Activated gamma-delta T cell (primary cell): ENCODE measurements at places on chromosomes 13 and 19.

GRCh38 chr13:77429320-77430142 lies 102.6 kb upstream of the MYCBP2 start:
- DNase-seq: no peak

DNA sequence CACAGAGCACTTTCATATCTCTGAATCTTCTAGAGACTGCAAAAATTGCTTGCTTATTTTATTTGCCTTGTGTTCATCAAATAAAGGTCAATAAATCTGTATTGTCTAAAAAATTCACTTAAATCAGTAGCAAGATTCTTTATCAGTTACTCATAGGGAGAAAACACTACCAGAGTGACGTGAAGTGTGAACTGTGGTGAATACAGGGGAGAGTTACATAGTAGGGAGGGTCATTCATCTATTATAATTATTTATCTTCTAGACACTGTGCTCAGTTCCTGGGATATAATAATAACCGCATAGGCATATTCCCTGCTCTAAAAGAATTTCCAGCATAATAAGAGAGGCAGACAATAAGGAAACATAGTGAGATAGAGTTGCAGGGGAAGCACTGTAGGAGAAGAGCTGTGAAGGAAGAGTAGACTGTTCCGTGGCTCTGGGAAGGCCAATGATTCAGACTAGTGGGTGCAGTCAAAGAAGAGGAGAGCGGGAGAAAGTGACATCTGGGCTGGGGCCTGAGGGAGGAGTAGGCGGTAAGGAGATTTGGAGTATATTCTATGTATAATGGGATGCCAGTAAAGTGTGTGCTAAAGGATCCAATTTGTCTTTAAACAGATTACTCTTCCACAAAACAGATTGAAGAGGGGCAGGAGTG lies 84.0 kb upstream of the TDRD3 start:
- no peak for DNase-seq

DNA sequence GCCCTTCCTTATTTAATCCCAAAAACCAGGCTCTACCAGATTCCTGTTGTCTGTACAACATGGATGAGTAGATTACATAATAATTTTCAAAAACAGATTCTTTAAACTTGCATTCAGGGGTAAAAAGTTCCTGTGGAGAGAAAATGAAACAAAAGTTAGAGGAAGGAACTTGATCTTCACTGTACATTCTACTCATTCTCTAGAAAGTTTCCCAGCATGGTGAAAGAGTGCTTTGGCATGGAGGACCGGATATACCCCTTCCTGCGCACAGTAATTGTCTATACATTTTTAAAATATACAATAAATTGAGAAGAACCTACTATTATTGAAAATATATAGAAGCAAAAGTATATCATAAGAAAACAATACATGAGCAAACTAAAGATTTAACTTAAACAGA lies 274.2 kb downstream of the ITGBL1 start:
- DNase-seq: no peak

DNA sequence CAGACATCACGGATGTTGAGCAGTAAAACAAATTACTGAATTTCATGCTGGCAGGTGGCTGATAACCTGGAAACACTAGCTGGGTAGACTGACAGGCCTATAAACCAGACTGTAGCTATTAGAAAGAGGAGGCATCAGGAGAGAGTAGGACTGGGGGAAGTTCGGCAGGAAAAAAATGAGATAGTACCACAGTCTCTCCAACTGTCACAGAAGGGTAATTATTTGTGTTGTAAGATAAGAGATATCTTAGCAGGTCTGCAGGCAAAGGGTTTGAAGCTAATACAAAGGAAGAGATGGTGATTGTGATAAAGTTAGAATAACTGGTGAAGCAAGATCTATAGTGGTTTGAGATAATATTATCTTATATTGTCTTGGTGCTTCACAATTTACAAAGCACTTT lies 41.7 kb downstream of the MIPEP start:
- DNase-seq: no peak

GRCh38 chr13:26221399-26221720 lies 754 bp downstream of the RNF6 start:
- DNase-seq: no peak

DNA sequence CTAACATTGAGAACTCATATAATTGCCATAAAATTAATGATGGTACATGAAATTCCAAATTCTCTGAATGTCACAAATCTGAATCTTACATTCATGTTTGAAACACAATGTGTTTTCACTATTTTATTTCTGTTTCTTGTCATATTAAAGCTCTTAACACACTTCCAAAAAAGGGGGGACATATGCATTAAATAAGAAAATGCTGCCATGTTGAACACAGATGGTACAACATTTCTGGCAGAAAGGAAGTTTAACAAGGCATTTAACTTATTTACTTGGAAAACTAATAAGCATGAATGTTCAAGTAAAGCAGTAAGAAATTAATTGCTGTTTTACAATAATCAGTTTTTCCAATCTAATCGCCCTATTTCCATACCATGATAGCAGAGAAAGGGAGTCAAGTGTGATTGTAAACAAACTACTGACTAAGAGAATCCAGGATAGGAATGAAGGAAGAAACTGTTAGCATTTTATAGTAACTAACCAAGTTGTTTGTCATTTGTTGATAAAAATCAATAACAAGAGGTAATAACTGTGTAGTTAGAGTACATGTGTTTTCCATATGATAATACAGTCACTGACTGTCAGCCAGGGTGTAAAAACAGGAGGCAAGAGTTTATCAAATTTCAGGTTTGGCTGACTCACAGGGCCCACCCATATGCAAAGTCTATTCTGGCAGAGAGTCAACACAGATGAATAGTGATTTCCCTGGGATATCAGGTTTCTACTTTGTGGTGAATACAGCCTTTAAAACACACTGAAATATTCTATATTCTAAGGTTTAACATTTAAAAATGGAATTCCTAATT lies 5.7 kb upstream of the FOXO1 start:
- DNase-seq: no peak

GRCh38 chr13:93416736-93417355 lies 190.2 kb downstream of the GPC6 start:
- DNase-seq: no peak

DNA sequence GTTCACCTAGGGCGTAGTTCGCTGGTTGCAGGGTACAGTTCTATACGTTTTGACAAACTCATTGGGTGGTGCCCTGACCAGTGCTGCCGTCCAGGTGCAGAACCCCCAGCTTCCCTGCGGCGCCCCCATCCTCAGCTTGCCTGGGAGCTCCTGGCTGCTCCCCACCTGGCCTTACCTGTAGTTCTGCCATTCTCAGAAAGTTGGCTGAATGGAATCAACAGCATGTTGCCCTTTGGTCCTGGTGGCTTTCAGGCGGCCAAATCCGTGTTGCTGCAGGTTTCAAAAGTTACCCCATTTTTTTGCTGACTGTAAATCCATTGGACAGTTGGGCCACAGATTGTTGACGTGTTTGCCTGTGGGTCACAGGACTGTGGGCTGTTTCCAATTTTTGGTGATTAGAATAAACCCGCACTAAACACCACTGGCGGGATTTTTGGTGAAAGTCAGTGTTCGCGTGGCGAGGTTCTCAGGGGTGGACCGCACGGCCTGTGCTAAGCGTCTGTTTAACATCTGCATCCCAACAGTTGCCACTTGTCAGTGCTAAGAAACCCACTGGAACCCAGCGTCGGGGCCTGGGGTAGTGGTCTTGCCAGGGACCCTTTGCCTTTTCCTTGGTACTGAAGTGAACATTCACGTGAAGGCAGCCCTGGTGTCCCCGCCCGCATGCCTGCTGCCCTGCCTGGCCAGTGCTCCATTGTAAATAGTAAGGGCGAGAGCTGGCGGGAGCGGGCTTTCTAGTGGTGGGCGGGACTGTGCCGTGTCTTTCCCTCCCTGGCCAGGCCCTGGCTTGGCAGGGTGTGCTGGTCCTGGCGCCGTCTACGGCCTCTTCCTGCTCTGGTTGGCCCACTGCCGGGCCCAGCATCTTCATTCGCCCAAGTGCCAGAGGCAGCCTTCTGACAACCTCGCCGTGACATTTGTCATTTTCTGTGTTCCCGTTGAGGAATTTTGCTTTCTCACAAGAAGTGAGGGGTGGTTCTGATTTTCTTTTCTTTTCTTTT lies 3.3 kb downstream of the DOT1L start:
- no peak for DNase-seq

DNA sequence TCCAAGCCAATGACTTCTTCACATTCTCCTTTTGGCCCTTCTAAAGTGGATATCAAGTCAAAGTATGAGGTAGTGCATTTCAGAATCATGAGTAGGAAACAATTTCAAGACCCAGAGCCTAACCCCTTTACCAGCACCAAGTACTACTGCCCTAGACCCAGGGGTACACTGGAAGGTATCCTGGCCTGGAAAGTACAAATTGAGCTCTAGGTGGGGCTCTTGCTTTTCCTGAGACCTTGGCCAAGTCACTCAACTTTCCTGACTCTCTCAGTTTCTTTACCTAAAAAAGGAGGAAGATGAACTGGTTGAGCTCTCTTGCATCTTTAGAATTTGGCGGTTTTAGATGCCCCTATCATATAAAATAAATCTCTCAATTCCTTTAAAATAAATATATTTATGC lies 204.7 kb downstream of the FGF14 start:
- no peak for DNase-seq

DNA sequence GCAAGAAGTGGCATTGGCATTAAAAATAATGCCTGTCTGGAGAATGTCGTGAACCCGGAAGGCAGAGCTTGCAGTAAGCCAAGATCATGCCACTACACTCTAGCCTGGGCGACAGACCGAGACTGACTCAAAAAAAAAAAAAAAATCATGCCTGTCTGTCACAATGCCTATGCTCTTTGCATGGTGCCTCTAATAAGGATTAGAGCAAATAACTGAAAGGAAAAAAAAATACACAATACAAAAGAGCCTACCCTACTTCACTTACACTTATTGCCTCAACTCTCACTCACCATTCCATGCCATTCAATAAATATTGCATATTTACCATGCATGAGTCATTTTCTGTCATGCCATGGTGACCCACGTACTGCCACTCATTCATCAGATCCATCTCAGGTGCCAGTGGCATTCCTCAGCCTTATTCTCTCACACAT lies 49.1 kb downstream of the TBC1D4 start:
- no peak for DNase-seq

DNA sequence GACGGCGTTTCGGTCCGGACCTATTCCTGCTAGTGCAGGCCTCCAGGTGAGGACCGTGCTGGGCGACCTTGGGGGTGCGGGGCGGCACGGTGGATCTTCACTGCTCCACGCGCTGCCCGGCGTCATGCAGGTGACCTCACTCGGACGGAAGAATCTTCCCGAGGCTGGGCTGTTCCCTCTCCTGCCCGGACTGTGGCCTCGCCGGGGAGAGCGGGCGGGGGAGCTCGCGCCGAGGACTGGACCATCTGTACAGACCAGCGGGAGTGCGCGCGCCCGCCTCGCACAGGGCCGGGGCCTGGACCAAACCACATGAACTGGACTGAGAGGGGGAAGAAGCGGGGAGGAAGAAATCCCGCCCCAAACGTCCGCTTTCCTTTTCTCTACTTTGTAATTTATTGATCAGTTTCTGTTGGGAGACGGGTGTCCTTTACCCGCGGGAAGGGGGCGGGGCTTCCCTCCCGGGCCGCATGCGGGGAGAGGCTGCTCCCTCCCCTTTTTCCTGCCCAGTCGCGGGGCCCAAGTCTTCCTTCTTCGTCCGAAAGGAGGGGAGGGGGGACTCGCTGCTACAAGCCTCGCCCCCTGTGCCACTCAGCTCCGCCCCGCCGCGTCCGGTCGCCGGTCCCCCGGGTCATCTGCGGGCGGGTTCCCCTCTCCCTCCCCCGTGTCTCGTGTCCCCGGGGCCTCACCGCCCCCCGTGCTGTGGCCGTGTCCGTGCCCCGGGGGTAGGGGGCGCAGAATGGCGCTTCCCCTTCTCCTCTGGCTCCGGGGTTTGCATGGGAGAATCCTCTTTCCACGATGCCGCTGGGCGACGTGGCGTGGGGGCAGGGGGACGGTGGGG lies 4.9 kb downstream of the HRC start:
- no peak for DNase-seq

GRCh38 chr13:35927567-35928021 lies 203.6 kb downstream of the DCLK1 start:
- DNase-seq: no peak

DNA sequence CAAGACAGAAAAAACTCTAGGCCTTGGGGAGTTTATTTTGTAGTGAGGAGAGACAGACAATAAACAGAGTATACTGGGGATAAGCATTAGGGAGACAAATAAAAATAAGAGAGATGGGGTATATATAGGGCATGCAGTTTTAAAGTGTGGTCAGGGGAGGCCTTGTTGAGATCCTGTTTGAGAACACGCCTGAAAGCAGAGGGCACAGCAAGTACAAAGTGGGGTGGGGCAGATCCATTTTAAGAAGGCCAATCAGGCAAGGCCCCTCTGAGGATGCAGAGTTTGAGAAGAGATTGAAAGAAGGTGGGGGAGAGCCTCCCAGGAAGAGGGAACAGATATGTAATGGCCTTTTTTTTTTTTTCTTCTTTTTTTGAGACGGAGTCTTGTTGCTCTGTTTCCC lies 2.1 kb downstream of the PPP2R1A start:
- DNase-seq: no peak

GRCh38 chr19:6250024-6250615 lies 29.7 kb downstream of the MLLT1 start:
- no peak for DNase-seq

- no peak for DNase-seq
Measured at GRCh38 chr13:51645154-51645650, 60.9 kb downstream of the WDFY2 start.

DNA sequence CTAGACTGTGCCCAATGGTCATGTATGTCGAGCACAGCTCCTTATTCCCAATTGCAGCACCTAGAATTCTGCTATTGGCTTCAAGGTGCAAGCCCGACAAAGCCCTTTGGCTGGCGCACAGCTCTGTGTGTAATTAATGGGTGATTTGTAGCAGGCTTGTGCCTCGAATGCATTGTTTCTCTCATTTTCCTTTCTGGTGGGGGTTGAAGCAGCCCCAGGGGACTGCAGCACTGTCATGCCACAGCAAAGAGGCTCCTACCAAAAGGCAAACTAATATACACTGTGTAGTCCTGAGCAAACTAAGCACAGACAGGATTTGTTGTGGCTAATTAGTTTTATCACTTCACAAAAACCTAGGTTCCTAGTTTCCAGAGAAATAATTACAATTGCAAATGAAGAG lies 898.7 kb downstream of the UQCRFS1 start:
- no peak for DNase-seq

DNA sequence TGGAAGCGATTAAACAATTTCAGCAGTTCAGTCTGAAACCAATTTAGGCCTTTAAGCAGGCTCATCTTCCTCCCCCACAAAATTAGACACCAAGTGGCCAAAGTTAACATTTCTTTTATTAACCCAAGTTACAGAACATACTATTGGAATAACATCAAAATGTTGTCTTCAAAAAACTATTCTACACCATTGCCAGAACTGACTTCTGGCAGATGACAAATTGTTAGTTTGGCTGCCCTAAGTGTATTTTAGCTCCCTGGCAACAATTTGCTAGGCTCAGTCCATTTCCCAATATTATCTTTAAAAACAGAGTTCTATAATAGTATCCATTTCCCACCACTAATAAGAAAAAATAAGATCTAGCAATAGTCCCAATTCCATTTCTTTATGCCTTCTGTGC lies 107.8 kb downstream of the SGCG start:
- no peak for DNase-seq

- DNase-seq: no peak
Measured at GRCh38 chr13:103788061-103788652, 721.9 kb upstream of the SLC10A2 start.
